Activated naive CD4-positive, alpha-beta T cell (primary cell): ENCODE measurements at places on chromosomes 13 and 19.

DNA sequence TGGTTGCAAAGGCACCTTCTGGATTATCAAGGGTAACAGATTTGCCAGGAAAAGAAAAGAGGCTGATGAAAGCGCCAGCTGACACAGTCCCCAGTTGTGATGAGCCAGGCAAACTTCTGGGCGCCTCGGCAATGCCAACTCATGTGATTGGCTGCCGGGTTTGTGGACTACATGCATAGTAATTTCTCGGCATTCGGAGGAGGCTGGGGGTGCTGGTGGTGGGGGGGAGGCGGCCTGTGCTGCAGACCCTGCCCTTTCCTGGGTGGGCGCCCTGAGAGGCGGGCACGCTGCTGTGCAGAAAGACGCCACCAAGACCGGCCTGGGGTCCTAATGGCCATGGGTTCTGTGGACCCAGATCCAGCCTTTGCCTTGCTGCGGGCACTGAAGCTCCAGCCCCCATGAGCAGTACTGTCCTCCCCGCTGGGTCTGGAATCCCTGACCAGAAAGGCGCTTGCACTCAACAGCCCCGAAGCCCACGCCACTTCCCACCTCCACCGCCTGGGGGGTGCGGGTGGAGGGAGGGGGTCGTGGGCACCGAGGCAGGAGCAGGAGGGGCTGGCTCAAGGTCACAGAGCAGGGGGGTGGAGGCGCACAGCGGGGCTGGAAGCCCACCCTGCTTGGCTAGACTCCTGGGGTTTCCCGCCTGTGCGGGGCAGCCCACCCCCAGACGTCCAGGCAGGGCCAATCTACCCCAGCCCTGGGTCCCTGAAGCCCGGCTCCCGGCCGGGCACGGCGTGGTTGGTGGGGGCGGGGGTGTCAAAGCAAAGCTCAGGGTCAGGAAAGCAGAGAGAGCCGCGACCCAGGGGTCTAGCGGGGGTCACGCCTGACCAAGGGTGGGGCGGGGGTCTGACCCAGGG, 1.0 kb downstream of the DIRAS1 start:
- DNase-seq = no peak

DNA sequence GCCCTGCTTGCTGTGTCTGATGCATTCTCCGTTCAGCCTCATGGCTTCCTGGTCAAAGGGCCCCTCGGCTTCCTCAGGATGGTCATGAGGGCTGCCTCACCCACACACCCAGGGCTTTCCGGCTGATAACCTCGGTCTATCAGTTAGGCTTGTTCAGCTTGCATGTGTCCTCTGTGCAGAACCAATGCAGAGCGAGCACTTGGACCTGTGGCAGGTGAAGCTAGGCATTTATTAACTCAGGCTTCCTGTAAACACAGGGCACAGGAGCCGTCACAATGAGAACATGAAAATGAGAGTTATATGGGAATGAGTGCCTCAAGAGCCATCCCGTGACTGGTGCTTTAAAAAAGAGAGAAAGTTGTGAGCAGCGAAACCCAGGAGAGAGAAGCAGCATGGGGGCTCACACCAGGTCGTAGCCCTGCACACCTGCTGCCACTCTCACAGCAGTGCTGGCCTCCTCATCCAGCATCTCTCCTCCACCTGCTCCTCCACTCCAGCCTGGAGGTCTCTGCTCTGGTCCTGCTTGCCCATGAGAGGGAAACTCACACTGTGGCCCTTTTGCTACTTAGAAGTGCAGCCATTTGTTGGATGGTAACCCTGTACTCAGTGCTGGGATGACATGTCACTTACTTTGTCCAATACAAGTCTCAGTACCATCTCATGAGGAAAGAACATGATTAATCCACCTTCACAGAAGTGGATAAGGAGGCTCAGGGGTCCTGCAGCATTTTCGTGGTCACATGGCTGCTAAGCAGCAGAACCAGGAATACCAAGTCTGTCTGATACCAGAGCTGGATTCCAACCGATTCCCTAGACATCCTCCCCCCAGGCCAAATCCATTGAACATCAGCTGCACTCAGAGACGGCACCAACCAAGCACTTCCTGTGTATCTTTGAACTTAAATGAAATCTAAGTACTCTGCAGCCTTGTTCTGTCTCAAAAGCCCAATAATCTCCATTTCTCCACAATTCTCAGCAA, 50.5 kb upstream of the IRS2 start:
- no peak for DNase-seq

GRCh38 chr13:49146950-49147355, 73.2 kb upstream of the MLNR start:
- no peak for DNase-seq

GRCh38 chr13:77351315-77351714, 24.4 kb upstream of the MYCBP2 start:
- DNase-seq = no peak

GRCh38 chr13:111512707-111513106, 192.3 kb downstream of the TEX29 start:
- DNase-seq = no peak

DNA sequence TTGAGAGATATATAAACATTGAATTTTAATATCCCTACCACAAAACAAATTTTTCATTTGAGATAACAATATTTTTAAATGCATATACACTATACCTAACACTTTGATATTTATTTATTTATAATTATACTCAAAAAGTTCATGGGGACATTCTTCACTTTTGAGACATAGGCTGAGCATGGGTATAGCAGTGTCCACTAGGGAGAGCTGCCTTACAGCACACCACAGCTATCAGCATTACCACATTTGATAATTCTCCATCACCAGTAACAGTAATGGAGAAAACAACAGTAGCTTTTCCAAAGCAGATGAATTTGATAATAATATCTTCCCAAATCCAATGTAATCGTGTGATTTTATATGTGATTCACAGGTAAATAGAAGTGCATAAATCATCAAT, 626.1 kb downstream of the DACH1 start:
- DNase-seq = no peak

DNA sequence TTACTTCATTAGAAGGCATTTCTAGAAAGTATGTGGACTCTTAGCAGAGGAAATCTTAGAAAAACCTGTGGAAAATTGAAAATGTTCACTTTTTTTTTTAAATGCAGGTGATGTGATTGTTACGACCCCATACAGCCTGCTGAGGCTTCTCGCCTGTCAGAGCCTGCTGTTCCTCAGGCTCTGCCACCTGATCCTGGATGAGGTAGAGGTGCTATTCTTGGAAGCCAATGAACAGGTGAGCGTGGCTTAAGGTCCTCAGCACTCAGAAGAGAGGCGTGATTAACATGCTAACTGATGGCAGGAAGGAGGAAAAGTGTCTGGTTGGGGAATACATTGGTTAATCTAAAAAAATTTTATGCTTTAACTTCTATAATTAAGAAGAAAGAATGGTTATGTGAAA, 71.4 kb downstream of the SLC7A9 start:
- DNase-seq = no peak

DNA sequence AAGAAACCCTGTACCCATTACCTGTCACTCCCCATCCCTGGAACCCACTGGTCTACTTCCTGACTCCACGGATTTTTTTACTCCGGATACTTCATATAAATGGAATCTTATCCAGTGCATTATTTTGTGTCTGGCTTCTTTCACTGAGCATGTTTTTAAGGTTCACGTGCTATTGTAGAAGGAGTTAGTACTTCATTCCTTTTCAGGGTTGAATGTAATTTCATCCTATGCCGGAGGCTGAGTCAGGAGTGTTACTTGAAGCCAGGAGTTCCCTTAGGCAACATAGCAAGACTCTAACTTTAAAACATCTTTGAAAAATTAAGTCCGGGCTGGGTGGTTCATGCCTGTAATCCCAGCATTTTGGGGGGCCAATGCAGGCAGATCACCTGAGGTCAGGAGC, 17.9 kb upstream of the ELAVL1 start:
- DNase-seq = no peak

DNA sequence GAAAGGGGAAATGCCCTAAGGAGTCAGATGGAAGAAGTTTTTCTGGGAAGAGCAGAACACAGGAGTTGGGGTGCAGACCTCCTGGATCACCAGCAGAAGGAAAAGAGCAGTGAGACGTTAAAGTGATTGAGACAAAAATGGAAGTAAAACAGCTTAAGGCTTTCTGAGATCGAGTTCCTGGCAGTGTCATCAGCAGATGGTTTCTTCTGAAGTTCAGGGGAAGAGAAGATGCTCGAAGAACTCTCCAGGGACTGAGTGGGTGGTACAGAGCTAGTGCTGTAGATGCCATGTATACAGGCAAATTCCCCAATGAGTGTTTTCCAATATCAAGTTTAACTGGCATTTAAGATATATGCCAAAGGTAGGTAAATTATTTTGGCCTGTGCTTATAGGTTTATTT, 272.2 kb upstream of the KLF12 start:
- no peak for DNase-seq

GRCh38 chr19:35903550-35904179, 1.3 kb downstream of the HCST start:
- DNase-seq = peak; percentile 53

DNA sequence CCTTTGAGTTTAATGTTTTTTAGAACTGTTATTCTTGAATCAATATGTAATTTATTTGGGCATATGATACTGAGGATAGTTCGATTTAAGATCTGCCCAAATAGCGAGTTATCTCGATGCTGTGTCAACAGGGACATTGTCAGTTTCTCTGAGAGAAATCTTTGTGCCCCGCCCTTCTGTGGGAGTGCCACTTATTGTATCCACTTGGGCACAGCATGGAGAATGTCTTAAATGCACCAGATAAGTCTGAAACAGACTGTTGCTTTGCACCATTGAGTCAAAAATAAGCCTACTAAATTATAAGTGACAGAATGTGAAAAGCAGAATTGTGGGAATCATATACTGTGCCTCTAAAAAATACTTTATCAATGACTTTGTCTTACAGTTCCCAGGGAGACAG, 45.6 kb downstream of the RNASEH2B start:
- DNase-seq = no peak

DNA sequence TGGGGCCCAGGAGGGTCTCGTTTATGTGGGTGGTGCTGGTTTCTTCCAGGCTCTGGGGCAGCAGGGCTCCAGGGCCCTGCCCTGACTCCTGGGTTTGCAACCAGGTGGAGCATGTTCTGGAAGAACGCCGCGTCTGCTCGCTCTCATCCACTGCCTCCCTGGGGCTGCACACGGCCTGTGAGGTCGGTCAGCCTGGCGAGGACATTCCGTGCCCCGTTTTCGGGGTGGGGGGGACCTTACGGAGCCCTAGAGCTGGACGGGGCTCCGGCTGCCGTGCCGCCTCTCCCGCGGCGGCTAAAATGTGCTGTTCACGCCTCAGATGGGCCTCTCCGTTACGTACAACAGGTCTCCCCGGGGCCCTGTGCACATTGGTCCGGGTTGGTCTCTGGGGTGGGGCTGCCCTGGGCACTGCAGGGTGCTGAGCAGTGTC, 3.3 kb downstream of the GNA11 start:
- DNase-seq = no peak

GRCh38 chr13:20938302-20938701, 35.8 kb upstream of the XPO4 start:
- no peak for DNase-seq

- no peak for DNase-seq
These were observed 25.3 kb downstream of the CILP2 start for GRCh38 chr19:19563348-19563848.

- DNase-seq = no peak
These were observed 62.0 kb upstream of the KLF2 start for GRCh38 chr19:16262618-16263017.

- no peak for DNase-seq
These were observed 4.9 kb downstream of the PTGER1 start for GRCh38 chr19:14470031-14470876.

GRCh38 chr13:108325863-108326262, 56.3 kb downstream of the TNFSF13B start:
- DNase-seq = no peak

DNA sequence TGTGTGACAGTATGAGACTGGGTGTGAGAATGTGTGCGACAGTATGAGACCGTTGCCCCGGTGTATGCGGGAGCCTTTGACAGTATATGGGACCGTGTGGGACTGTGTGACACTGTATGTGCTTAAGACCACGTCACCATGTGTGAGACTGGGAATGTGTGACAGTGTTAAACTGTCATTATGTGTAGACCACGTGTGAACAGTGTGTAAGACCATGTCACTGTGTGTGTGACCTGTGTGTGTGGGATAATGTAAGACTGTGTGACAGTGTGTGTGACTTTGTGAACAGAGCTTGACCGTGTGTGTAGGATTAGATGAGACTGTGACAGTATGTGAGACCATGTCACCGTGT, 549 bp downstream of the ZNF583 start:
- DNase-seq = no peak

- no peak for DNase-seq
These were observed 104.0 kb downstream of the DGKH start for GRCh38 chr13:42152495-42152894.

DNA sequence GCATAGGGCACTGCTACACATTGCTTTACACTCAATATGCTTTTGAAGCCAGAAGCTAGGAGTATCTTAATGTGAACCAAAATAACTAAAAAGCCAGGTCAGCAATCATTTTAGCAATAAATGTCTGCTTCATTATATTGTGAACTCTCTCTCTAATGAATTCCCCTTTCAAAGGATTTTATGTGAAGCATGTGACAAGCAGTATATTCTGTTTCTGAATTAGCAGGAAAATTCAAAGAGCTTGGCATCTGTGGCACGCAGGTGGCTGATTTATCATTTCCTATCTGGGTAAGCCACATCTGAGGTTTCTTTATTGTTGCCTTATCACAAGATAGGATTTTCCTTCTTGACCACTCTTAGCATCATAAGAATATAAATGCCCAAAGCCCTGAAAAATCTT, 56.8 kb upstream of the KLF12 start:
- no peak for DNase-seq

DNA sequence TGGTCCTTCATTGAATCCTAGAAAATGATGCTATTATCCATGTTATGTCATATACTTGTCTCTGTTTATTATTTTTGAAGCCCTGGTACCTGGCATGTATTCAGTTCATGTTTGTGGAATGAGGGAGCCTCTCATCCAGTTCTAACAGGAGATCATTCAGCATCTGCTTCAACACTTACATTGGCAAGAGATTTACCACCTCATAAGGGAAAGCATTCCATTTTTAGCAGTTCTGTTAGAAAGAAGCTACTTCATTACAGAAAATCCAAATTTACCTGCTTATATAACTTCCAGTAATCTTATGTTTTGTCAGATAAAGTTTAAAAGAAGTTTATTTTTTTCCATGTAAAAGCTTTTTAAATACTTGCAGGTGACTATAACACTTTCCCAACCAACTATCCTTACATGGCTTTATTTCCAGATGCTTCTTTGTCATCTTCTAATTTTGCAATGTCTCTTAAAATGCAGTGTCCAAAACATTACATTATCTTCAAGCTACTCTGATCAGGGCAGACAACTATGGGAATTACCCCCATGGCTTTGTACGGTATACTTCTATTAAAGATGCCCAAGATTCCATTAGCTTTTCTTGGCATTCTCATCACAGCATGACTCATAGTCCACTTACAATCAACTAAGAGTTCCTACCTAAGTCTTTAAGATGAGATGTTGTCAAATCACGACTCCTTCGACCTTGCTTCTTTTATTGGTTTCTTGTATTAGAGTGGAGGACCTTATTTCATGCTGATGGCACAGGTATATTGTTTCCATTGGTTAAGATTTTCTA, 262.1 kb downstream of the PCDH9 start:
- DNase-seq = no peak

- no peak for DNase-seq
These were observed 1.4 kb downstream of the PSMD8 start for GRCh38 chr19:38375748-38376147.

GRCh38 chr19:14118165-14119051, 846 bp upstream of the PRKACA start:
- DNase-seq = no peak
